Stimulated activated CD4-positive, alpha-beta T cell treated with anti-CD3 and anti-CD28 coated beads, Interleukin-1b, Interleukin-23, amount 100 ng/mL, for 48 hours (primary cell): ENCODE measurements at places on chromosomes 2 and 18.

GRCh38 chr2:86064006-86064405, 41.7 kb downstream of the POLR1A start:
- DNase-seq, result no peak

DNA sequence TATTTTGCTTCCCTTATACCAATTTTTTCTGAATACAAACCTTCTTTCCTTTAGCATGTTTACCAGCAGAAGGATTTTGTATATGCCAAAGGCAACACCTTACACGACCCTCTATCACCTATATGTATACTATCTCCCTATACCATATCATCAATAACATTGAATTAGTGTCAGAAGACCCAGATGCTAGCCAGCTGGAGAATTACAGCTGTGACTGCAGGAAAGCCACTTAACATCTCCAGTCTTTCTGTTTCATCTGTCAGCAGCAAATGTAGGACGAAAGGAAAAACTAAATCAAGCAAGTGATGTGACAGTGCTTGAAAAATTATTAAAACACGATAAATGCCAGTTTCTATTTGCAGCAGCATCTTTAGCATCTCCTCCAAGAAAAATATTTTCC, 193.7 kb downstream of the STK39 start:
- DNase-seq, result no peak

DNA sequence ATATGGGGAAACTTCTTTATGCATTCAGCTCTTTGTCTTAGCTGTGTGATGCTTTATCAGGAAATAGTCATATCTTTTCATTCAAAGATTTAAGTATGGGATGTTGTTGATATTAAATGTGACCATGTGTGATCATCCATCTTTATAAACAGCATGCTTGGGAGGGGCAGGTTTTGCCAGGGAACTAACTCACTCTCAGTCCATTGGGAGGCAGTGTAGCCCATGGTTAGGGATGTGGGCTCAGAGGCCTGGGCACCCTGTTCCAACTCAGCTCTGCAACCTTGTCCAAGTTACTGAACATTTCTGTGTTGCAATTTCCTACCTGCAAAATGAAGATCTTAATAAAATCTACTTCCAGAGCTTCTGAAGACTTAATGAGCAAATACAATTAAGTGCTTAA, 92.0 kb upstream of the BCL2L11 start:
- DNase-seq, result no peak

GRCh38 chr2:109084341-109084740, 44.7 kb upstream of the SH3RF3 start:
- DNase-seq, result no peak

DNA sequence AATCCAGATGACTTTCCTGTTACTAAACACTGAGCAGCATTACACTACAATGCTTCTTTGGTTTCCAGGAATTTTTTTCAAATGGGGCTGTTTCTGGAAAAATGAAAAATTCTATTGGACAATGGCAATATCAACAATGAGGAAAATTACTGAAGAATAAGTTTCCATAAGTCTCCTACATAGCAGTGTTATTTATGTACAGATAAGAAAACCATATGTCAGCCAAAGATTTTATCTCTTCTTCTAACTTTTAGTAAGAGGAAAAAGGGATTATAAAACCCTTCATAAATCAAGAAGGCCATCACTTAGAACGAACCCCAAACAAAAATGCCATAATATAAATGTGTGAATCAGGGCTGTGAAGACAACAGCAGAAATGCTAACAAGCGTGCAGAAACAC, 31.6 kb upstream of the NOSTRIN start:
- no peak for DNase-seq

DNA sequence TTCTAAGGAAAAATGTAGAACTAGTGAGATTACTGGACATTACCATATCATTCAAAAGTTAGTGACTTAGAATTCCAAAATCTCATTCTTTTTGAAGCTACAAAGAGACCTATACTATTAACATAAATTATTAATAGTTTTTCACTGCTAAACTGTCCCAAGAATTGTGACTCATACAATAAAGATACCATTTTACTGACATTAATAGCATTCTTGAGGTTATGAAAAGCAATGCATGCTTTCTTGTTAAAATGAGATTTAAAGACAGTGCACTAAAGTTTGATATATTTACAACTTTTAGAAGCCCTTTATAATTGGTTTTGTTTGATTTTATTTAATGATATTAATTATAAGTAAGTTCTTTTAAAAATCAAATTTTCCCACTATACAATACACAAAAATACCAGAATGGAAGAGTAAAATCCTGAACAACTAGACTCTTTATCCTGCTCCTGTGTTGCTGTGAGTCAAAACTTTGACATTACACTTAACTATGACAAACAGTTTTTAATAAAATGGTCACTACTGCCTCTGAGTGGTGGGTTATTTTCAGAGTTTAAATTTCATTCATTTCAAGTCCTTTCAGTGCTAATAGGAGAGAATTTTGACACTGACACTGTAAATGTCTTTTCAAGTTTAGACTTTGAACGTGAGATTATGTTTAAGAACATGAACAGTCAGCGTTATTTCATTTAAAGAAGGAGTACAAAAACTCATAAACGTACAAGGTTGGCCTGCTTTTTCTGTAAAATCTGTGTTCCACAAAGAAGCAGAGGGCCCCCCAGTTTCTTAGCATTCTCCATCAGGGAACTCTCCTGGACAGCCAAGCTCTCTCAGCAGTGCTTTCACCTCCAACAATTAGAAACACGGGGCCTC, 54.5 kb downstream of the FAM124B start:
- no peak for DNase-seq

DNA sequence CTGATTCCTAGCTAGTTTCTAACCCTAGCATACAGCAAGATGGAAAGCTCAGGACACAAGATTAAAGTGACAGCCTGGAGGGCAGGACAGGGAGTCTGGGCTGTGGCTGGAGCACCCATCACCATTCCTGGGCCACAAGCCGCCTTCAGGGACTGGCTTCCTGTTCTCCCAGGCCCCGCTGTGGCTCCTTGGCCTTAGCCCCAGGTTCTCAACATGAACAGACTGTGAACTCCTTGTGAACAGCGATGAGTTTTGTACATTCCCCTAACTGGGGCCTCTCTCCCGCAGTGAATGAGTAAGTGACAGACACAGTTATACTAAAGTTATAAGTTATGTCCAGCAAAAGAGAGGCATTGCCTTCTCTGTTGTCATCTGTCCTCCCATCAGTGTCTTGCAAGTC, 35.9 kb upstream of the SLC14A1 start:
- no peak for DNase-seq

DNA sequence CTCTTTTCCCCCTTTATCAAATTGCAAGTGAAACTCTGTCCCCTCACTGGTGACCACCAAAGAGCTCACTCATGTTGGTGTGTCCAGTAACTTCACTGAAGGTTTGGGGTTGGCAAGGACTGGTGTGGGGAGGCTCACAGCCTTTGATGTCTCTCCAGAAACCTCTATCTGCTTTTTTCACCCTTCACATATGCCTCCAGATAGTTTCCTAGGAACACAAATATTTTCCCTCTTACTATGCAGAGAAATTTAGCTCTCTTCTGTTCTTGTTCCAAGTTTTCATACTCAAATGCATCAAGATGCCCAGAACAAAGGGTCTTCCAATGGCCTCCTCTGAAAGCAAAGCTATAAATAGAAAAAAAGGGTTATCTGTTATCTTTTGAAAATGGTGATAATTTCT, 20.7 kb downstream of the DTNA start:
- no peak for DNase-seq

DNA sequence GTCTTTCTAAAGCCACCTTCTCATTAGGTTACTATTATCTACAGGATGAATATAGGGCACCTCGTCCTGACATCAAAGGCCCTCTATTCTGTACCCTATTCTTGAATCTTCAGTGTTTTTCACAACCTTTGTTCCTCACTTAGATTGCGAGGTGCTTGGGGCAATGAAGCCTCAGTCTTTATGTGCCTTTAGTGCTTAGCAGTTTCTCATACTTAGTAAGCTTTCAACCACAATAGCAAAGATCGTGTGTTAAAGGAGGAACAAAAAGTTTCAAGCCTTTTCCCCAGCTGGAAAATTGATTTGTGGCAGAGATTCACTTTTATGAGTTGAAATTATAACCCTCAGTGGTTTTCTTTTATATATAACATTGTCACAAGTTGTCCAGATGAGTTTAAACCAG, 226.9 kb downstream of the MYO3B start:
- no peak for DNase-seq

- DNase-seq, result no peak
Measured at GRCh38 chr2:5908071-5908470, 215.9 kb downstream of the SOX11 start.

- DNase-seq, result no peak
Measured at GRCh38 chr2:86342488-86342887, 5.1 kb upstream of the REEP1 start.

DNA sequence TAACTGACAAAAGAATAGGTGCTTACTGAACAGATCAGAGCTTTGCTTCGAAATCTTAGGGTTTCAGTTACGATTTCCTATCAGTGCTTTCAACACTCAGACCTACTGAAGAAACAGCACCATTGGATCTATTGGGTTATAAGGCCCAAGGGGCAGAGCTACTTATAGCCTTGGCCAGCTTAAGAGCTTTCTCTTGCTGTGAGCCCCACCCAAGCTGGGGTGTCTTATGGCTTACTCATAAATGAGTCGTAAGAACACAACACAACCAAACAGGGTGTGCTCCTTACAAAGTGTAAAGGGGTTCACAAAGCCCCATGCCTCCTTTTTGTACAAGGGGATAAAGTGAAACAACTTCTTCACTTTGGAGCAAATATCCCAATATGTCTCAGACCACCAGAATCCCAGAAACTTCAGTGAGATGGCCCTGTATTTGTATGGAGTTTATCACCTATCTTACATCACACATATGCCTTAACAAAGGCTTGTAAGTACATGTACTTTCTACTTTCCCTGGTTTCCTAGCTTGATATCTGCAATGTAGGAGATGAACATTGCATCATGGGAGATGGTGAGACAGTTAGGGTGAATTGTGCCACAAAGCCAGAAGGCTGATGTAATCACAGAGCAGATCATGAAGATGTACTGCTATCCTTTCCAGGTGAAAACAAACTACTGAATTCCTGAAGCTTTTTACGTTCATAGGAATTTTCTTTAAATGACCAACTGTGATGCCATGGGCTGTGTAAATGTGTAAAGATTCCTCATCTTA, 115.5 kb upstream of the GLI2 start:
- DNase-seq, result no peak

- DNase-seq, result no peak
Measured at GRCh38 chr2:98569915-98570314, 38.4 kb downstream of the COA5 start.

- DNase-seq, result no peak
Measured at GRCh38 chr2:236654496-236654895, 84.9 kb downstream of the ACKR3 start.

GRCh38 chr2:162085090-162085891, 11.3 kb upstream of the DPP4 start:
- DNase-seq, result no peak

DNA sequence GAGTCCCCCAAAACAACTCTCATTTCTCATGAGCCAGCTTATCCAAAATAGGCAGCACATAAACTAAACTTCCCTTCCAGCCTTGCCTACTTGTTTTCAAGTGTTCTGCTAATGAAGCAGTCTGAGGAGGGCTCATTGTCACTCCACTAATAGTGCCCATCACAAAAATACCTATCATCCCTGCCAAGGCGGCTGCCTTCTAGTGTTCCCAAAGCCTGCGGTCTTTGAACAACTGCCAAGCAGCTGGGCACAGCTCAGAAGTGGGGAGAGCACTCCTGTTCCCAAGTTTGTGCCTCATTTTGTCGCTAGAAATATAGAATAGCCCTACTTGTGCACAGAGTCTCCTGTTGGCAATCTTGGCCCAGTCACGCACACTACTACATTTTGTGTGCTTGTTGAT, 50.3 kb downstream of the DTNA start:
- no peak for DNase-seq

DNA sequence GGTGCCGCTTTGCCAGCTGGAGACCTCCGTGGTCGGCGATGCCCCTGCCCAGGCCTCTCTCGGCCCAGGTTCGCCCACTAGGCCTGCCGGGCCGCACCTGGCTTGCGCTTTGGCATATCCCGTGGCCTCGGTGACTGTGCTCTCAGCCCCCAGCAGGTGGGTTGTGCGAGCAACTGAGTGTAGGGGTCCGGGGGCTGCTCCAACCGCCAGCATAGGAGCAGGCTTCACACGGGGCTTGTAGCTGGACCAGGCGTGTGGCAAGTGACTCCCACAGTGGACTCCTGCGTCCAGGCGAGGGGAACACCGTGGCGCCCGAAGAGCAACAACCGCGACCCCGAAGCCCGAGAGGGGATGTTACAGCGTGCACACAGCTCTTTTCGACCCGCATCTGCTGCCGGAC, 9.7 kb downstream of the TRAPPC12 start:
- DNase-seq, result no peak
